ENCODE measurements at places on chromosomes 5 and 9.

DNA sequence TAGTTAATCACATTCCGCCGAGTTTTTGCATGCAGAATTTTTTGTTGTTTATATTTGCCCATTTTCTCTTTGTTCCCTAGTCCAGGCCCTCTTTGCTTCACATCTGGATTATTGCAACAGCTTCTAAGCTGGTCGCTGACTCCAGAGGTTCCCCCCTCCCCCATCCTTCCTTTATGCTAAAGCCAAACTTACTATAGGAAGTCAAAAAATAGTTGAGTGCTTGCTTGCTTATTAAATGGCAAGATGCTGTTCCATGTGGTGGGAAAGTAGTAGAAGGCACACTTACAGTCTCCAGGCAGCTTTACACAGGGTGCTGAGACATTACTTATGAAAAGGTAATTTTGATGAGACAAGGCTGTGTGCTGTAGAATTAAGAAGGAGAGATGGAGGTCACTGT, 1.3 kb downstream of the ZBTB34 start:
- no peak for DNase-seq

DNA sequence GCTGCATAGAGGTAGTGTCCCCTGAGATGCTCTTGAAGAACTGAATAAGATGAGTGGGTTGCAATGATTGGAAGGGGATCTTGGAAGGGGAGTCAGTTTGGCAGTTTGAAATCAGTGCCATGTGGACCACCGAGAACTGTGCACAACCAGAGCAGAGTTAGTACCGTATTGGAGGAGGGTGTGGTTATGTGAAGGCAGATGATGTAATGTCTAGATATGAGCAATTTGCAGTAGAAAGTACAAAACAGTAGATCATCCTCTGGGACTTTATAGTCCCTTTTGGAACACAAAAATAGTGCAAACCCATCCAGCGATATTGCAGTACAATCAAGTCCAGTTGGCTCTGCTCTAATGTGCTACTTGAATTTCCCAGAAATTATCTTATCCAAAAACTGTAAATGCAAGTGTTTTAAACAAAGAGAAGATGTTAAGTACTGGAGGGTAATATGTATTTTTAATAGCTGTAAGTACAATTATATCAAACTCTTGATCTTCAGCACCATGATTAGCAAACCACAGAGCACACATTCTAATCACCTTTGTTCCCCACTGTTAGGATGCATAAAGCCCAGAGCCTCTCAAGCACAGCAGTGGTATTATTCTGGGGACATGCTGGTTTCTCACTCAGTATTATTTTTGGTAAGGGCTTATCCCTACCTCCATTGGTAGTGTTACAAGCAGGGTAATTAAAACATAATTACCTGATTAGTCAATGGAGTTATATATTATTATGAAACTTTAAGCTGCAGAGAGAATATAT, 41.5 kb downstream of the MEGF10 start:
- no peak for DNase-seq

DNA sequence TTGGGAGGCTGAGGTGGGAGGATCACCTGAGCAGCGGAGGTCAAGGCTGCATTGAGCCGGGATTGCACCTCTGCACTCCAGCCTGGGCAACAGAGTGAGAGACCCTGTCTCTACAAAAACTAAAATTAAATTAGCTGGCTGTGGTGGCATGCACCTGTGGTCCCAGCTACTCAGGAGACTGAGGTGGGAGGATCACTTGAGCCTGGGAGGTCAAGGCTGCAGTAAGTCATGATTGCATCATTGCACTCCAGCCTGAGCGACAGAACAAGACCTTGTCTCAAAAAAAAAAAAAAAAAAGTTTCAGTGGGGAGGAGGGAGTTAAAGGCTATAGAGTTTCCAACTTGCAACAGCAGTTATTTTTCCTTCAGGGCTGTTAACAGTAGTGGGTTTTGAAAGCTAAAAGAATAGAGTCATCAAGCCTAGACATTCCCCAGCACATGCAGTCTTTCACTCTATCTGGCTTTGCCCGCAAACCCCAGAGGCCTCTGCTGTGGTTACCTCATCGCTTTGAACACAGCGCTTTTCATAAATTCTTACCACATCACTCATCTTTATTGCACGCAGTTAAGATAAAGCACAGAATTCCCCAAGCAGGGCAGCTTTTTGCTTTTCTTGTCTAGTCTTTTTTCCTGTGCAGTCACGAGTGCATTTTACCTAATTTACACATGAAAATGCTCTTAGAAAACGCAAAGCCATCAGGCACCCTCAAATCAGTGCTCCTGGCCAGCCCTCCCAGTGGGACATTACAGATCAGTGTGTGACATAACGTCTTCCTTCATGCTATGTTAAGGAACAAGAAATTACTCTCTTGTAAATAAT, 8.7 kb upstream of the SLC2A8 start:
- DNase-seq, result no peak

DNA sequence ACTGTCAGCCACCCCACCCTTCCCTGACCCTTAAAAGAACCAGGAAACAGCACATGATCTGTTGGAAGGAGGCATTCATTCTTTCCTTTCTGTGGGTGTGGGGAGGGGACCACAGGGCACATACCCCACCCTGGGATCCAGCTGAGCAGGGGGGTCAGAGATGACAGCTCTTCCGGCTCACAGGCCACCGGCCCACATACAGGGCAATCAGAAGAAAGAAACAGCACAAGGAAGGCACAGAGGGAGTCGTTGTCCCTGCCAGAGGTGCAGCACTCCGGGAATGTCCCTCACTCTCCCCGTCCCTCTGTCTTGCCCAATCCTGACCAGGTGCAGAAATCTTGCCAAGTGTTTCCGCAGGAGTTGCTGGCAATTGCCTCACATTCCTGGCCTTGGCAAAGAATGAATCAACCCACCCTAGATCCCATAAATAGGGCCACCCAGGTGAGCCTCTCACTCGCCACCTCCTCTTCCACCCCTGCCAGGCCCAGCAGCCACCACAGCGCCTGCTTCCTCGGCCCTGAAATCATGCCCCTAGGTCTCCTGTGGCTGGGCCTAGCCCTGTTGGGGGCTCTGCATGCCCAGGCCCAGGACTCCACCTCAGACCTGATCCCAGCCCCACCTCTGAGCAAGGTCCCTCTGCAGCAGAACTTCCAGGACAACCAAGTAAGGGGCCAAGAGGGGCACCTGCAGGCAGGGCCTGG, at the start of gene LCN2:
LCN2 (plus strand) TSS at position 453 of the 701 bp plus-strand sequence; CDS start at position 526, 73 bp downstream.
- DNase-seq, result peak; percentile 2

GRCh38 chr5:170438581-170438980, 49.4 kb upstream of the KCNMB1 start:
- no peak for DNase-seq

DNA sequence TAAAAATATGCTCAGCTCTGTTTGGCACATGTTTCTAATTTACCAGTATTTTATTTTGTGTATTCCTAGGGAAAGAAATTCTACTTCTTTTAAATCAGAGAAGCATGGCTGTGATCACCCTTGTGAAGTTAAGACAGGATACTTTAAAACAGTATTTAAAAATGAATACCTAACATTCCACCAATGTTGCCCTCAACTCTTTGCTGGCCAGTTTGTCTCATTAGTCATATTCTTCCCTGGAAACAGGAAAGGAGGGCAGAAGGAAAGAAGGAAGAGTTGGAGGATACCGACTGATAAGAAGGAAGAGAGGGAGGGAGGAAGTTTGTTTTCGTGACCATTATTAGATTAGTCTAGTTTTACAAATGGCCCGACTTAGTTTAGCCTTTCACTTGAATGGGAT, 137.4 kb downstream of the PLK2 start:
- no peak for DNase-seq

- DNase-seq, result no peak
Measured at GRCh38 chr9:93132946-93133680, 938 bp downstream of the NINJ1 start.

DNA sequence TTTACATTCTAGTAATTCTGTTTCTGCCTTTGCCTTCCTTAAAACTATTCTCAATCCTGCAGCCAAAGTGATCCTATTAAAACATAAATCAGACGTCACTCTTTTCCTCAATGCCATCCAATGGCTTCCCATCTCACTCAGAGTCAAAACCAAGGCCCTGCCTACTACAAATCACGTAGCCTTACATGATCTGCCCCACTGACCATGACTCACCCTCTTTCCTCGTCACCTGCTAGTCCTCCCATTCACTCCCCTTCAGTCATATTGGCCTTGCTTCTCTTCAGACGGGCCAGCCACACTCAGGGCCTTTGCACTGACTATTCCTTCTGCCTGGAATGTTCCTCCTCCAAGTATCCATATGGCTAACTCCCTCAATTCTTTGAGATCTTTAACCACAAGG, 39.0 kb upstream of the DMXL1 start:
- no peak for DNase-seq

DNA sequence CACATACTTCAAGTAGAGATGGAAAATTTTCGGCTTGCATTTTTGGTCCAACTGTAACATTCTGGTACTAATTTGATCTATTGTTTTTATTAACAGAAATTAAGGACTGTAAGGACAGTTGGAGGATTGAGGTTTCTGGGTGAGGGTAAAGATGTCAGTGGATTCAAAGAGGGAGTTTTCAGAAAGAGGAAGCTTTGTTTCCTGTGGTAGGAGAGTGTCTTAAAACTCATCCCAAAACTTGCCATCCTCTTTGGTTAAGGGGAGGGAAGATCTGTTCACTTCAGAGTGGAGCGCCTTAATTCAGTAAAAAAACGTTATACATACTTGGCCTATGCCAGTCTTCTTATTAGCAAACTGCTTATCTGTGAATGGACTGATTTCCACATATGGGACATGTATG, 13.8 kb downstream of the CNTRL start:
- no peak for DNase-seq

GRCh38 chr5:108905805-108906204, 158.1 kb downstream of the FER start:
- DNase-seq, result no peak

- no peak for DNase-seq
Measured at GRCh38 chr9:115036691-115037090, 81.3 kb downstream of the TNC start.

DNA sequence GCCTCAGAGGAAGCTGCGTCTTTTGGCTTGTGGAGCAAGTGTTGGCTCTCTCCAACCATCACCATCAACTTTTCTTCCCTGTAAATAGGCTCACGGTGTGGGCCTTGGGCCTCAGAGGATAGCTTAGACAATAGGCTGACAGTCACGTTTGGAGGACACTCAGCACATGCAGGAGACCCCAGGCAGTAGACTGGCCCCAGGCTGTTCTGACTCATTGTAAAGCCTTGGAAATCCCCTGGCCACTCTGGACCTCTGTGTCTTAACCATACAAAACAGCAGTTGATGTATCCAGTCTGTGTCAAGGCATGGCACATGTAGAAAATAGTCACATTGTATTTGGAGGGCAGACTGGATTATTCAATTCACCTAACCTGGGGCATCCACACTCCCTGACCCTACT, 18.6 kb downstream of the CD74 start:
- DNase-seq, result no peak

- DNase-seq, result peak; percentile 55
Measured at GRCh38 chr9:114112778-114113584, 13.9 kb upstream of the KIF12 start.

GRCh38 chr5:138353560-138354080, 1.1 kb downstream of the KDM3B start:
- no peak for DNase-seq

- no peak for DNase-seq
Measured at GRCh38 chr9:30630459-30630858, 1754.0 kb upstream of the ACO1 start.

- DNase-seq, result peak; percentile 53
Measured at GRCh38 chr9:82031538-82032280, 43.1 kb downstream of the SPATA31D1 start.

GRCh38 chr9:99850736-99851499, 29.2 kb downstream of the NR4A3 start:
- no peak for DNase-seq

DNA sequence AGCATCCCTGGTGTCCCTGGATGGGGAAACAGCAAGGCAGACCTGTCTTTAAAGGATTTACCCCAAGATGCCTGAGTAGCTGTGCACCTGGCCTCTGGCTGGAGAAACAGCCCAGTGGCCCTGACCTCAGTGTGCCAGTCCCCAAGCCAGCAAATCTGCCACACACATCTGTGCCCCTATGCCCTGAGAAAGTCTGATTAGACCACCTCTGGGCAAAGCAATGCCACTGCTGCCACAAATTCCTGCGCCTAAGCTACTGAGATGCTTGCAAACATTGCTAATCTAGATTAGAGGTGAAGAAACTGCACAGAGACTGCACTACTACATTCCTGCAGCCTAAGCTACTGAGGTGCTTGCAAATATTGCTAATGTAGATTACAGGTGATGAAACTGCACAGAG, 269.6 kb downstream of the CEMIP2 start:
- DNase-seq, result no peak

DNA sequence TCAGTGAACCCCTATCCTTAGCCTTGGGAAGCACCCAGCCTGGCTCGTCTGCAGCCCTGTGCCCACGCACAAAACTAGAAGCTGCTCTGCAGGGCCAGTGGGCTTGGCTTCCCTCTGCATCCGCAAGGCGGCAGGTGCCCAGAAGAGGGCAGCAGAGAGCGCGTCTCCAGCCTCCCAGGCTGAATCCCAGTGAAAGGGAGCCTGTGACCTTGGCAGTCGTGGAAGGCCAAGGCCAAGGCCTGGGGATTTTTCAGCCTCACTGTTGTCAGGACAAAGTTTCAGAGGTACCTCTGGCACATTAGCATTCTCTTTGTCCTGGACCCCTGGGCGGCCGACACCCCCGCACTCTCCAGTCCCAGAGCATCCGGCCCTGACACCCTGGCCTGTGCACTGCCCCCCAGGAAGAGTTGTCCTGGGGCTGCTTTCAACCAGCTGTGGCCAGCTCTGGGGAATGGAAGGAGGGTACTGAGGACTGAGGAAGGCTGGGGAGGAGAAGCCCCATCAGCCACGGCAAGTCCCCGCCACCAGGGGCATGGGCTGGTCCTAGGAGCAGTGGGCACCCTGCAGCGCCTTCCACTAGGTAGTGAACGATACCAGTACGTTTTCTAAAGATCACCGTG, 63.6 kb upstream of the IL17B start:
- peak; percentile 89 for DNase-seq

GRCh38 chr5:135016861-135017290, 17.2 kb downstream of the PITX1 start:
- no peak for DNase-seq

DNA sequence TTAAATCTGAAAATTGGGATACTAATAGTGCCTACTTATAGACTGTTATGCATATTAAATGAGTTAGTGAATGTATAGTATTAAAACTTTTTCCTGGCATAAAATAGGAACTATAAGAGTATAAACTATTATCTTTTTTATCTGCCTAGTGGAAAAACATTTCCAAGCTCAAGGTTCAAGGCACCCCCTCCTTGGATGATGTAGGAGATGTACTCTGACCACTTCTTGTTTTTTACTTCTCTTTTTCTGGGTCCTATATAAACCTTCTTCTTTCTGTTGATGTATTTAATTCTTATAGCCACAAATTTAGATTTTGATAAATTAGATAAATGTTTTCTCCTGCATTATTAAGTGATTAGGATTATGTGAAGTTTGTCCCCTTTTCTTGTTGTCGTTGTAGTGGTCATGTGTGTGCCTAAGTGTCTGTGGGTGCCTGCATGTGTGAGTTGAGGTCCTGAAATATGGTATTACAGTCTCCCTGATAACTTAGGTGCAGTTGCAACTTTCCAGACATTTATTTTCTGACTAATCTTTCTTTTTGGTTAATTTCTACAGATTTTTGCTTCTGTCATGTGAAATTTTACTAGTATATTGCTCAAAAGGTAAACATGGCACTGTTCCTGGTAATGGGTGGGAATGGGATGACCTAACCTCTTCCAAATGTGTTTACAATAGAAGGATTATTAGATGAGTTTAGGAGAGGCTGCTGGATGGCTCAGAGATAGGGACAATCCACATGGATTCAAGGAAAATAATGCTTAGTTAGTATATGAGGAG, 160.8 kb upstream of the CDKN2B start:
- DNase-seq, result no peak

- DNase-seq, result no peak
Measured at GRCh38 chr5:35881758-35882157, 25.1 kb downstream of the IL7R start.

- DNase-seq, result no peak
Measured at GRCh38 chr9:121954477-121955140, 138.5 kb downstream of the TTLL11 start.
